ENCODE measurements at places on chromosomes 5 and 9.
A peak's percentile ranks its signal among the peaks of the same experiment; 100 is the strongest.

- no peak overlapping the region for H3K4me3 ChIP-seq
- no peaks in the 10 kb centered on the region for H3K27me3 ChIP-seq
- H3K4me1 ChIP-seq = peaks cover 11% of the 10 kb centered on the region
Observed at GRCh38 chr9:90025816-90026215, 421.0 kb downstream of the GADD45G start.

DNA sequence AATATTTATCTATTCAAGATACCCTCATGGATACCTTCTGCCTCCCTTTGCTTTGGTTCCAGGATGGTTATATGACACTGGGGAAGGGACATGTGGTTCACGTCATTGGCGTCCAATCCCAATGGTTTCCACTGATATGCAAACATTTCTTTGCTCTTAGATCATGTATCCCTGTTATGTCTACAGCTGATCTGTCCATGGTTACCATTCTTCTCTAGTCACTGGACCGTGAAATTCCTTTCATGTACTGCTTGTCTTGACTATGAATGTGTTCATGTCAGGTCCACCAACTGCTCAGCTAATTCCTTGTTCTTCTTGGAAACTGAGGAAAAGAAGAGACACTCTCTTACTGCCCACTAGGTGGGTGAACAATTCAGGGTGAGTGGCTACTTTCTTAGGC, 391.1 kb upstream of the ZNF608 start:
- H3K36me3 ChIP-seq = no peaks in the 10 kb centered on the region
- H3K4me1 ChIP-seq = no peaks in the 10 kb centered on the region
- H3K4me3 ChIP-seq = no peak overlapping the region
- no peak for DNase-seq
- peaks cover 3% of the 10 kb centered on the region for H3K27me3 ChIP-seq

GRCh38 chr9:76751001-76751400, 13.2 kb upstream of the PCA3 start:
- H3K36me3 ChIP-seq = no peaks in the 10 kb centered on the region
- DNase-seq = no peak
- H3K27me3 ChIP-seq = peaks cover 4% of the 10 kb centered on the region

DNA sequence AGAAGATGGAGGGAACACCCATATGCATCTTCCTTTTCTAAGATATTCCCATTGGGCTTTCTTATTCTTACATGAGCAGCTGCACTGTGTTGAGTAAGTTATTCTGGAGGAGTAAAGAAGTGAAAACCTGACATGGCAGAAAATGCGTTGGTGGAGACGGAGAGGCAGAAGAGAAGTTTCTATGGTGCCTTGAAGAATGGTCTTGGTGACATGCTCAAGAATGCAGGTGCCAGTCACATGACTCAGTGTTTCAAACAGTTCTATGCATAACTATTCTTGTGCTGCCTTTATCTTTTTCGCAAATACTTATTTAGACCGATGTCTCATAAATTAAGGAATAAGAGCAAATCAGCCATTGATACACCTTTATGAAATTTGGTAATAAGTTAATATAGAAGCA, 377.8 kb upstream of the IRX2 start:
- no peaks in the 10 kb centered on the region for H3K4me1 ChIP-seq
- H3K27me3 ChIP-seq = peaks cover 1% of the 10 kb centered on the region
- no peak overlapping the region for H3K4me3 ChIP-seq
- H3K36me3 ChIP-seq = no peaks in the 10 kb centered on the region
- H3K27ac ChIP-seq = no peak overlapping the region

DNA sequence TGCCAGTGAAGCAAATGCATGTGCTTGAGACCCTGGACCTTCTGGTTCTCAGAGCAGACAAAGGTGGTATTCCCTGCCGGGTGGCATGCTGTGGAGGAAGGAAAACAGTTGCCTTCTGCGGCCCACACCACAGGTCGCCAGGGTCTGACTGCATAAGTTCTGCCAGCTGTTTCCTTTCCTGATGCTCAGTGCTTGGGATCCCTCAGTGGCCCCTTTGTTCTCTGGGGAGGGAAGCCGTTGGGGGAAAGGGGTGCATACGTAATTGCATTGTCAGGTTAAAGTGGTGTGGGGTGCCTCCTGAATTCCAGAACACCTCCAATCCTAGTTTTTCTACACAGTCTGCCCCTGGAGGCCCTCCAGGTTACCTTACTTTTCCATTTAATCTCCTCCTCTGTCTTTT, 43.1 kb upstream of the SLC2A8 start:
- DNase-seq = peak; percentile 11
- H3K4me3 ChIP-seq = no peak overlapping the region
- no peaks in the 10 kb centered on the region for H3K36me3 ChIP-seq
- no peak overlapping the region for H3K27ac ChIP-seq
- peaks cover 1% of the 10 kb centered on the region for H3K27me3 ChIP-seq
- peaks cover 21% of the 10 kb centered on the region for H3K4me1 ChIP-seq

GRCh38 chr9:94563548-94563947, 8.7 kb downstream of the PCAT7 start:
- no peak for DNase-seq
- no peak overlapping the region for H3K27ac ChIP-seq
- no peaks in the 10 kb centered on the region for H3K27me3 ChIP-seq
- H3K4me3 ChIP-seq = no peak overlapping the region
- peaks cover 10% of the 10 kb centered on the region for H3K4me1 ChIP-seq
- H3K36me3 ChIP-seq = peaks cover 9% of the 10 kb centered on the region

DNA sequence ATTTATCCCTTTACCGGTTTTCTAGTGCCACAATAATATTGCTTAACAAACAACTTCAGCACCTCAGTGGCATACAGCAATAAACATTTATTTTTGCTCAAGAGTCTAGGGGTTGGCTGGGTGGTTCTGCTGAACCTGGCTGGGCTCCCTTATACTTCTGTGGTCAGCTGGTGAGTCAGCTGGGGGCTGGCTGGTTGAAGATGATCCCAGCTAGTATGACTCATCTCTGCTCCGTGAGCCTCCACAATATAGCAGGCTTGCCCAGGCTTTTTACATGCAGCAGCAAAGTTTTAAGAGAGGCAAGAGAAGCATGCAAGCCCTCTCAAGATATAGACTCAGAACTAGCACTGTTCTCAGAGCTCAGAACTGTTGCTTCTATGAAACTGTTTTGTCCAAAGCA, 523.5 kb upstream of the CLINT1 start:
- H3K27me3 ChIP-seq = peaks cover 5% of the 10 kb centered on the region
- H3K27ac ChIP-seq = no peak overlapping the region
- no peak overlapping the region for H3K4me3 ChIP-seq
- H3K36me3 ChIP-seq = no peaks in the 10 kb centered on the region
- no peaks in the 10 kb centered on the region for H3K4me1 ChIP-seq

DNA sequence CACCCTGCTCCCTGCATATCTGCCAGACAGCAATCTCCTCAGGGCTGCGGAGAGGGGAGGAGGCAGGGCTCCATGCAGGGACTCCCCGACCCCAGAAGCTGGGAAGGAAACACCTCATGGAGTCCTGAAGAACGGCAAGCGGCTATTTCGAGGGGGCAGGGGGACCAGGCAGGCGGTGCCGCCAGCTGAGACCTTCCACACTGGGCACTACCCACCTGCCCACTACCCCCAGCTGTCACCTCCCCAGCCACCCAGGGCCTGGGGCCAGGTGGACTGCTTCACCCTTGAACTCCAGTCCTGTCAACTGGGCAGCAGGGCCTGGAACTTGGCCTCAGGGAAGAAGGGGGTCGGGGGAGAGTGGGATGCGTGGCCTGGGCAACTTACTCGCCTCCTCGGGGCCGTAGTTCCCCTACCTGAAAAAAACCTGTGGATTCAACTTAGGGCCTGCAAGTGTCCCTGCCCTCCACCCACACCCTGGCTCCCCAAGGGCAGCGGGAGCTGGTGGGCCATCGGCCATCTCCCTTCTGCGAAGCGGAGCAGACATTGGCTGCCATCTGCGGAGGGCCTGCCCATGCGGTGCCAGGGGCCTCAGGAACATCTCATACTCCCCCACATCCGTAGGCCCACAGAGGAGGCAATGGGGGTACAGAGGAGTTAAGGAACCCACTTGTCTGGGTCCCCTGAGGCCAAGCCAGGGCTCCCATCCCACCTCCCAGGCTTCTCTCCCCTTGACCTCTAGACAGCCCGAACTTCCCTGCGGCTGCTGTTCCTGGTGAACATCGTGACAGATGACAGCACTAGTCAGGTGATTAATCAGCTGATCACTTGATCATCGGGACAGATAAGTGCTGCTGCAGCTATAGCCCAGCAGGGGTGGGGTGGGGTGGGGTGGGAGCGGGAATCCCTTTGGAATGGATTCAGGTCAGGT, 18.5 kb upstream of the RALGDS start:
- no peak overlapping the region for H3K4me3 ChIP-seq
- H3K36me3 ChIP-seq = peaks cover 5% of the 10 kb centered on the region
- DNase-seq = no peak
- peaks cover 12% of the 10 kb centered on the region for H3K4me1 ChIP-seq

DNA sequence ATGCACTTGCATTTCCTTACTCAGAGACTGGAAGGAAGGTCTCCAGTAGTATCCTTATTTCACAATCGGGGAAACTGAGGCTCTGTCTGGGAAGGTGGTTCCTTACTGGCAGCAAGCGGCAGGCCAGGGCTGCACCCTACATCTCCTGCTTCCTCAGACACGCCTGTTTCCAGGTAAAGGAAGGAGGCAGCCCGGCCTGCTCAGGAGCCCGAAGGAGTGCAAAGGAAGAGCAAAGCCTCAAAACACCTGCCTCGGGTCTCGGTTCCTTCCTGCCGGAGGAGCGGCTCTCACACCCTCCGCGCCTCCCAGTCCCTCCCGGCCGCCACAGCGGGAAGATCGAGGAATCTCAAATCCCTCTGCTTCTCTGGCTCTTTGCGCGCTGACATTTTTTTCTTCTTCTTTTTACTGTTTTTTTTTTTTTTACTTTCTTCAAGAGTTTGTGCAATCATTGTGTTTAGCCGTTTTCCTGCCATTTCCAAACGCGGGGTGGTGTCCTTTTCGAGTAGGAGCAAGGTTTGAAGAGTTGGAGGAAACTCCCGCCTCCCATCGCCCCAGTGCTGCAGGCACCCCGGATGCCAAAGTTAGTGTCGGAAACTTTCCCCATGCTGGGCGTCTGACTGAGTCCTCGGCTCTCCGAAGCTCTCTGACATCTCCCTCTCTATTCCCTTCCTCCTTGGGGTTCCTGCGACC, 1.0 kb downstream of the GGTA1 start:
- peak overlapping the region; percentile 24 for H3K27ac ChIP-seq
- peak; percentile 34 for DNase-seq
- H3K4me3 ChIP-seq = peak overlapping the region; percentile 94
- peaks cover 10% of the 10 kb centered on the region for H3K36me3 ChIP-seq
- peaks cover 39% of the 10 kb centered on the region for H3K4me1 ChIP-seq
- H3K27me3 ChIP-seq = peaks cover 4% of the 10 kb centered on the region

DNA sequence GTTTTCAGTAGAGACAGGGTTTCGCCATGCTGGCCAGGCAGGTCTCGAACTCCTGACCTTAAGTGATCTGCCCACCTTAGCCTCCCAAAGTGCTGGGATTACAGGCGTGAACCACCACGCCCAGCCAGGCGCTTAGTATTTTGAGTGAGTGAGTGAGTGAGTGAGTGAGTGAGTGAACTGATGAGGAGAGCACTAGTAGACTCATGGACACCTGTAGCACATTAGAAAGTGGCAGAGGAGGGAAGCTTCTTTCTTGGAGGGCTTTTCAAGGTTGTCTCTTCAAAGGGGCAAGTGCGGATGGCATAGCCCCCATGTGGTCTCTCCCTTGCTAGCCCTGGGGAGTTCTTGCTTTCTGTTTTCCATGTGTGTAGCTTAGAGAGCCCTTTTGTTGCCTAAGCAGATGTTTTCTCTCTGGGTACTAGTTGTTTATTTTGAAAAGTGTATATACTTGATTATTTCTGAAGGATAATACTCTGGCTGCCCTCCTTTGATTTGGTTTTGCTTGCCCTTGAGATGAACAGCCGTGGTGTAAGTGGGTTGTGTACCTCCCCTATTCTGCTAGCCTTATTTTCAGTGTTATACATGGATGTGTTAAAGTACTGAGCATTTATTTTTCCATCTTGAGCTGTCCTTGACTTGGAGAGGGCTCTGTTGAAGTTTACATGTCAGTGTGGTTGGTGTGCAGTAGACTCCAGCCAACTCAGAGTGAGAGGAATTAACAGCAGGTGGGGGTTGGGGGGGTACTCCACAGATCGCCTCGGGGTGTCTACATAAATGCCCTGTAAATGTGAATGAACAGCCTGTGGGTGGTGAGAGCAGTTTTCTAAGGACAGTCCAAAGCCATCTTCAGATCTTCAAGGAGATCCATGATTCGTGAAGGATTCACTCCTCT, 35.5 kb downstream of the PRRC2B start:
- H3K4me3 ChIP-seq = peak overlapping the region; percentile 8
- peaks cover 3% of the 10 kb centered on the region for H3K27me3 ChIP-seq
- H3K4me1 ChIP-seq = peaks cover 22% of the 10 kb centered on the region
- DNase-seq = no peak

DNA sequence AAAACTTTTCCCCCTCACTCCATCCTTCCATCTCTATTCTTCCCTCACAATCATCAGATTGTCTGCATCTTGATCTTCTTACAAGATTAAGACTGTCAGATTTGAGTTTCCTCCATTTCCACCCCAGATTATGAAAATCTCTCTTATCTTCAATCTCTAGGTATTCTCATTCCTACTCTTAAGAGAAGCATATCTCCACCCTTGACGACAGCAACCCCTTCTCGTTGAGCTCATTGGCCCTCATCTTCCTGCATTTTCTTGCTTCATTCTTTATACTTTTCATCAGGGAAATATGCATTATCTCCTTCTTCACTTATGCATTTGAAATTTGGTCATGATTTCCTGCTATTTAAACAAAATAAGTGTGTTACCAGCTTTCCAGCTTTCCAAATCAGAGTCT, 301.3 kb downstream of the DNAH5 start:
- no peak overlapping the region for H3K27ac ChIP-seq
- no peaks in the 10 kb centered on the region for H3K27me3 ChIP-seq
- no peak for DNase-seq
- H3K4me3 ChIP-seq = no peak overlapping the region
- H3K36me3 ChIP-seq = no peaks in the 10 kb centered on the region
- no peaks in the 10 kb centered on the region for H3K4me1 ChIP-seq

DNA sequence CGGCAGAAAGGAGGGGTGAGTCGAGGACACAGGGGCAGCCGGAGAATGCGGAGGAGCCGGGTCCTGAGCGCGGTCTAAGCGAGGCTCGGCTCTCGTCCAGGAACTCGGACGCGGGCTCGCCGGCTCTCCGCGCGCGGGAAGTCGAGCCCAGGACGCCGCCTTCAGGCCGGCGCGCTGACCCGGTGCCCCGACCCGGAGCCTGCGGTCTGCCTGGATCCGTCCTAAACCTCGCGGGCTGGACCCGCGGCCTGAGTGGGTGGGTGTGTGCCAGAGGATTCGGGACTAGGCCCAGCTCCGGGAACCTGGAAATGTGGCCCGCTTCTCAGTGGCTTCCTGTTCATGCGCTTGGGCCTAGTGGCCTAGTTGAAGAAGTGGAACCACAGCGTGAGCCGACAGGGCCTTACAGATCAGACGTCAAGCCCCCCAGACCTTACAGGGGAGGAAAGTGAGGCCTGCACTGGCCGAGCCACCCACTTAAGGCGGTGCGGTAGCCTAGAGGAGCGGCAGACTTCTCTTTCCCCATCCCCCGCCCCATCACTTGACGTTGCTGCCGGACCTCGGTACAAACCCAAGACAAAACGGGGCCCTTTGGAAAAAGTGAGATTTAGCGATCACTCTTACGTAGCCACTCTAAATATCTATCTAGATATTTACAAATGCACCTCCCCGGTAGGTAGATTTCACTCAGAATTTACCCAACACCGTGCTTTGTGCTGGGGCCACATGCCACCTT, 1.2 kb downstream of the CDKN2B-AS1 start:
- peak; percentile 64 for DNase-seq
- H3K27ac ChIP-seq = peak overlapping the region; percentile 83
- H3K4me3 ChIP-seq = peak overlapping the region; percentile 91
- H3K27me3 ChIP-seq = peaks cover 20% of the 10 kb centered on the region
- H3K4me1 ChIP-seq = peaks cover 3% of the 10 kb centered on the region

Data from endothelial cell (in vitro differentiated cells).